GM12878 (cell line): ENCODE measurements at places on chromosomes 2 and 18. TPM values are rescaled to one million over a fixed set of nuclear protein-coding genes. Genes with fewer than 3 reads are reported as not detected.

GRCh38 chr2:16798472-16798871 is 132.8 kb upstream of the CYRIA start:
- DNase-seq: no peak

DNA sequence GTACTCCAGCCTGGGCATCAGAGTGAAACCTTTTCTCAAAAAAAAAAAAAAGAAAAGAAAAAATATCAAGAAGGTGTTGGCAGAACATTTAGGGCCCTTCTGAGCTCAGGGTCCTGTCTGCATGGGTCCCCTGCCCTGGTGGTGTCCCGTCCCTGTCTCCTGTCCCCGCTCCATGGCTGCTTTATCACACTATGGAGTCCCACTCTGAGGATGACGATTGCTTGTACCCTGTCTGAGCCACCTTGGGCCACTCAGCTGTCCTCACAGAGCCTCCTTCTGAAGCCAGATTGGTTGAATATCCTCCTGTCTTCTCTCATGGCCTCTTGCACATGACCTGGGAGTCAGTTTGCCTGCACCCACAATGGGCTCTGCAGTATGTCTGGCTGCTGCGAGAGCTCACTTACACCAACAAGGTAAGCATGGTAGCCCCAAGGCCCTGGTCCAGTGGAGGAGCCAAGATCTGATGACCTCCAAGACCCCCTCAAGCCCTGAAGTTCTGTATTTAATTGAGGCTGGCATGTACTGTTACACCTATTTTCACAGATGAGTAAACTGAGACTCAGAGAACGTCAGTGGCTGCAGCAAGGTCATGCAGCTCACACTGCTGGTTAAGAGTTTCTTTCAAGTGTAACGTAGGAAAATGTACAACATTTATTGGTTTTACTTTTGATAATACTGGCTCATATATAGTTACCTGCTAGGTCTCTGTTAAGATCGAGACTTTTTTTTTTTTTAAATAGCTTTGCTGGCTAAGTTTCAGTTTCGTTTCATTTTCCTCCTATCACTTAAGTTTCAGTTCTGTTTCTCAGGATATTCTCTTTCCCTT is 16.9 kb upstream of the ZCCHC2 start:
- peak; percentile 78 for DNase-seq

- no peak for DNase-seq
Observed at GRCh38 chr18:75800331-75800648, 372.8 kb upstream of the SMIM21 start.

GRCh38 chr2:71256421-71256820 is 29.5 kb upstream of the PAIP2B start:
- DNase-seq: no peak

DNA sequence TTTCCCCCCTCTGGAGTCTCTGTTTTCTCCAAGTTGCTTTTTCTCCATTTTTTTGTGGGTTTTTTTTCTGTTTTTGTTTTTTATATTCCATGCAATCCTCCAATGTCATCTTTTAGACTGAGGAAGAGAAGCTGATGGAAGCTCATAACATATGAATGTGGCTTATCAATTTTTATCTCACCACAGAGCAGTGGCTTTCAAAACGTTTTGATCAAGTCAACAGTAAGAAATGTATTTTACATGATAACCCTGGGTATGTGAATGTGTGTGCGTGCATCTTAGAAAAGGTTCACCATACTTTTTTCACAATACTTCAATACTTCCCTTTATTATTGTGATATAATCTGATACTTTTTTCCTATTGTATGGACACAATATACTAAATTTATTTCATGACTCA is 64.6 kb upstream of the CDCA7 start:
- no peak for DNase-seq

GRCh38 chr18:78562531-78562961 is 417.1 kb upstream of the SALL3 start:
- DNase-seq: no peak

- no peak for DNase-seq
Observed at GRCh38 chr2:205768341-205768740, 86.0 kb downstream of the NRP2 start.

GRCh38 chr18:61025596-61025995 is 307.6 kb upstream of the CDH20 start:
- DNase-seq: no peak

DNA sequence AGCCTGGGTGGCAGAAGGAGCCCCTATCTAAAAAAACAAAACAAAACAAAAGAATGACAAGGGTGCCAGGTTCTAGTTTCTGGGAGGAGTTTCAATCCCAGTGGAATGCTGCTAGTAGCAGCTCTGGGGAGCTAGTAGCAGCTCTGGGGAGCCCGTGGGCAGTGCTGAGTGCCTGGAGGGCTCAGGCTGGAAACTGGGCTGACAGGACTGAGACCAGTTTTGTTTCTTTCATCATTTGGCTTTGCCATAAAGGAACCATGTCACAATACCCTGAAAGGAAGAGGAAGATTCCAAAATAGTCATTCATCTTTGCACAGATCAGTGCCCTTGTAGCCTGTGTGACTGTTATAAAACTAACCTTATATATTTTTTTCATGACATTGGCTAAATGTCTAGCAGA is 10.6 kb downstream of the MFSD6 start:
- DNase-seq: no peak

- no peak for DNase-seq
Observed at GRCh38 chr2:68452158-68452900, 14.8 kb downstream of the FBXO48 start.

DNA sequence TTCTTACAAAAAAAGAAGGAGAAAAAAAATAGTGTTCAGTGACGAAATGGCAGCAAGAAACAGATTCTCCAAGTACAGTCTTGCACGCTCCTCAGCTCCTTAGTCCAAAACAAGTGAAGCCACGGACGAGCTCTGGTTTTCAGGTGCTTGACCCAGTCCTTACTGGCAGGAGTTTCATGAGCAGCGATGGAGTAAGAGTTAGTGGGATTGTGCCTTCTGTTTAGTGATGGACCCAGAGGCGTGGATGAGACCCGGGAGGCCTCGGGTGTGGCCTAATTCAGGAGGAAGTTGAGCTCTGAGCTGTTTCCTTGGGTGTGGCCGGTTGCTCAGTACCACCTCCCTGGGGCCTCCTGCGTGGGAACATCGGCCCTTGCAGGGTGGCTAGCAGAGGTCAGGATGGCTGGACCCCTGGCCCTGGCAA is 52.0 kb downstream of the KIF5C start:
- DNase-seq: no peak

GRCh38 chr2:85899849-85900248 is 11.1 kb upstream of the ST3GAL5 start:
- DNase-seq: no peak

GRCh38 chr2:175585496-175585895 is 404.0 kb upstream of the ATP5MC3 start:
- DNase-seq: no peak

GRCh38 chr2:190891372-190891771 is 10.8 kb downstream of the GLS start:
- DNase-seq: peak; percentile 23

- DNase-seq: no peak
Observed at GRCh38 chr2:178473931-178474330, 4.5 kb downstream of the FKBP7 start.

DNA sequence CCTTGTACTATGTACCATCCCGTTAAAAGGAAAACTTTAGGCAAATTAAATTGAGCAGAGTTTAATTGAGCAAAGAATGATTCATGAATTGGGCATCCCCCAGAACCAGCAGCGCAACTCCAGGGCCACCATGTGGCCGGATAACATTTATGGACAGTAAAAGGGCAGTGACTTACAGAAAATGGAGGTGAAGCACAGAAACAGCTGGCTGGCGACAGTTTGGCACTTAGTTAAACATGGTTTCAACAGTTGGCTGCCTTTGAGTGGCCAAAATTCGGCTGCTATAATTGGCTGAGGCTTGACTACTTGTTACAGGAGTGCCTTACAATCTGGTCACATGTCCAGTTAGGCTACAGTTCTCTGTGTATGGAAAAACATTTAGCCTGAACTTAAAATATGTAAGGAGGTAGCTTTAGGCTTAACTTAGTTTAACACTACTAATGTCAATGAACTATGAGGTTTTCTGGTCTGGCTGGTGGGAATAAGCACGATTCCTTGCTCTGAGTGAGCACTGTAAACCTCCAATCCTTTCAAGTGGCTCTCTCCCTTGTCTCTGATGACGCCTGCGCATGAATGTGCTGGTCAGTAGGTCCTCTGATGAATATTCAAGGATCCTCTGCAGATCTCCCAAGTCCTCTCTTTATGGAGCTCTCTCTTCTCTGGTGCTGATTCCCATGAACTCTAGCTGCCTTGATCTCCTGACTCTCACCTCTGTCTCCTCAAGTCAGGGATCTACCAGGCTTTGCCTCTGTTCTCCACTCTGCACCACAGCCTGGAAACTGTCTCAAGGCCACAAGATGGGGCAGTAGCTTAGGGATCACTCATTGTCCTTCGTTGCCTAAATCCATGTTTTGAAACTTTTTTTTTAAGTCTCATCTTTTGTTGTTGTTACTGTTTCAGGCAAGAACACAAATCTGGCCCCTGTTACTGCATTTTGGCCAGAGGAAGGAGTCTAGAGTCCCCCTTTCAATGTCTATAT is 24.4 kb upstream of the RAB31 start:
- no peak for DNase-seq

DNA sequence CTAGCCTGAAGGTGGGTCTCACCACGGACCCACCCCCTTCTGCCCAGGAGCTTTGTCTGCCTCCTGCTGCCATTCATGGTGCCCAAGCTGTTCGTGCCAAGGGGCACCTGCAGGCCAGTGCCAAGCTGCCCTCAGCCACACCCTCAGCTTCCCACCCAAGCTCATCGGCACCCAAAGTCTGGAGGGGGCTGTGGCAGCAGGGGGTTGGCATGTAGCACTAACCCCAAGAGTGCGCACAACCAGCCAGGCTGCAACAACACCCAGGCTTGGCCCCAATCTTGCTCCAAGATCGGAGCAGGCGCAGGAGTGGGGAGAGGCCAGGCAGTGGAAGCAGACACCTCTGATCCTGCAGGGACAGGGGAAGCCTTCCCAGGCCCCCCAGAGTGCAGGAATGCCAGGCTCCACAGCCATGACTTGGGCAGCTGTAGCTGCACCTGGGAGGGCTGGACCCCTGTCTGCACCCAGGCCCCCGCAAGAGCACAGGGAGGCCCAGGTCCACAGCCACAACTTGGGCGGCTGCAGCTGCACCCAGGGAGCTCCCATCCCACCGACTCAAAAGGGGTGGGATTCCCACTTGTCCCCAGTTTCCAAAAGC is 89.9 kb downstream of the ATAD2B start:
- no peak for DNase-seq

DNA sequence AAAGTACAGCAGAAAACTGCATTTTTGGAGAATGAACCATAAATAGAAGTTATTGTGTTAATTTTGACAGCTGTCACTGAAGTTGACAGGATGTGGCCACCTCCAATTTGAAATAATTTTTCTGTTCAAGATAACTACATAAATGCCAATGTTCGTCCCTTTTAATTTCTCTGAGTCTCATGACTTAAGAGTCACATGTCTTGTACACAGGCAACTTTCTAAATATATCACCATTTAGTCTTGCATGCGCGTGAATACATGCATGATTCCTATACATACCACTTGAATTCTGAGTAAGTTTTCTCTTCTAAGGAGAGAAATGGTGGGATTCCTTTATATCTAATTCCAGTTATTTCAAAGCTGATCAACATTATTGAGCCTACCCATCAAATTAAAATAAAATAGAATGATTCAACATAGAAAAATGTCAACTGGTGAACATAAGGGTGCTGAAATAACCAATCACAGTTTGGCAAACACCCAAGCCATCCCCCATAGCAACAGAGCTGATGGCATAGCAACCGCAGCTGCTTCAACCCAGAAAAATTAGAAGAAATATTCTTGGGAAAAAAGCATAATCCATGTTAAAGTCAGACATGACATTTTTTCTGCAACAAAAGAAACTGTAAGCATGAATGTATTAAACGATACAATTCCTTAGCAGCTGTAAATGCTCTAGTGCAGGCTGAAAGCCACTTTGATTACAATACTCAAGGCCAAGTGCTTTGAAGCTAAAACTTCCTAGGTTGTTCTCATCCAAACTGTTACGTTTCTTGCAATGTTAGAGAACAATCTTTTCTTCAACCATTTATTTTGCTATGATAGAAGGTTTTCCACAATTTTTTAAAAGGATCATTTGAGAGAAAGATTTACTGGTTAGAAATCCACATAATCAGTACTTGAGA is 282.7 kb downstream of the DLGAP1 start:
- no peak for DNase-seq

DNA sequence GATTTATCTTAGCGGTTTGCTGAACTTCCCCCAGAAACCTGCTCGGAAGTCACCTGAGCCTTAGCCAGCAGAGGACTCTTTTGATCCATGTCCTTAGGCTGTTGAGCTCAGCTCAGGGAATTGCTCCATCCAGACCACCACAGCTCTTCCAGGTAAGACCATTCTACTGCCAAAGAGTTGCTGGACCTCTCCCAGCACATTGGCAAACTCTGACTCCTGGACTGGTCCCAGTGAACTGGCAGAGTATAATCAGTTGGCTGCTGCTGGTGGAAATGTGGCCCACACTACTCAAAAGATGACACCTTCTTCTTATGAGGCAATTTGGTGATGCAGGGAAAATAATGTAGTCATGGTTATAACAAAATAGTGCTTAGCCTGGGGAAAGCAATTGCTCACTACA is 308.8 kb upstream of the FIGN start:
- no peak for DNase-seq

GRCh38 chr2:142330458-142330857 is 199.6 kb upstream of the LRP1B start:
- no peak for DNase-seq

DNA sequence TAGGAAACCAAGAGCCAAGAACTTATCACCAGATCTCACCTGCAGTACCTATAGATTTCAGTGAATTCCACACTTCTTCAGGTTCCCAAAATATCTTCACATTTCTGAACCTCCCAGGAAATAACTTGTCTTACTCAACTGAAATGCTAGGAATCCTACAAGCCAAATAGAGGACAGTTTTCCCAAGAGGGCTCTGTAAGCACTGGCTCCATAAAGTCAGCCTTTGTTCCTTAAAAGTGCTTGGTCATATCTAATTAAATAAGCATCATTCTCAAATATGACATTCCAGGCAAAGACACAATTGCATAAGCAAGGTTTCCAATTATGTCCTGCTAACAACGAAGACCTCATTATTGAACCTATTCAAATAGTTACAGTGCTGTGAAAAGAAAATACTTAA is 154.6 kb upstream of the MGAT5 start:
- no peak for DNase-seq

DNA sequence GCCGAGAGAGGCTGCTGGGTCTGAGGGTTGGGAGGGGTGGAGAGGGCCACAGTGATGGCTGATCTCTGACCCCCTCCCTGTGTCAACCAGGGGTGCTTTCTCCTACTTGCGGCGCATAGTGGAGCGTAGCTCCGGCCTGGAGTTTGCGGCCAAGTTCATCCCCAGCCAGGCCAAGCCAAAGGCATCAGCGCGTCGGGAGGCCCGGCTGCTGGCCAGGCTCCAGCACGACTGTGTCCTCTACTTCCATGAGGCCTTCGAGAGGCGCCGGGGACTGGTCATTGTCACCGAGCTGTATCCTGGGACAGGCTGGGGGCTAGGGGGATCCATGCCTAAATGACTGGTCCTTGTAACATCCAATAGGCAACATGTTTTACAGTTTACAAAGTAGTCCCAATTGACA is 20.9 kb upstream of the GMPPA start:
- no peak for DNase-seq

The IL36RN gene
- not detected in 2 replicates for polyA plus RNA-seq

The VAMP5 gene
- polyA plus RNA-seq: 23.8 and 25.3 TPM in 2 replicates

The TRIM43 gene
- not detected in 2 replicates for polyA plus RNA-seq

The RGPD4 gene
- 0.05 TPM in 1 of 2 replicates, not detected in the other for polyA plus RNA-seq

The INHA gene
- not detected in 2 replicates for polyA plus RNA-seq

The TMEM182 gene
- 4.1 and 4.7 TPM in 2 replicates for polyA plus RNA-seq

The TUBA3D gene
- 0.13 and 0.37 TPM in 2 replicates for polyA plus RNA-seq

The UGT1A4 gene
- not detected in 2 replicates for polyA plus RNA-seq

The DIS3L2 gene
- polyA plus RNA-seq: 17.3 and 17.8 TPM in 2 replicates

The MRO gene
- polyA plus RNA-seq: not detected in 2 replicates

The TYMS gene
- 453 and 516 TPM in 2 replicates for polyA plus RNA-seq

The SCN2A gene
- not detected in 2 replicates for polyA plus RNA-seq

The DNAJC5G gene
- not detected in 2 replicates for polyA plus RNA-seq
